Natural killer cell treated with Interleukin-12 subunit alpha and Interleukin-12 subunit beta and Interleukin-15 and Interleukin-18, amount 100 ng/mL, for 72 hours (primary cell): ENCODE measurements at places on chromosomes 13 and 19.

GRCh38 chr19:50042363-50043024 is 16.7 kb downstream of the ZNF473 start:
- DNase-seq = no peak

GRCh38 chr13:48738311-48738710 is 84.6 kb downstream of the CYSLTR2 start:
- DNase-seq = no peak

- DNase-seq = no peak
Measured at GRCh38 chr13:85216576-85216975, 582.6 kb downstream of the SLITRK6 start.

- DNase-seq = no peak
Measured at GRCh38 chr13:44435919-44436510, 62.4 kb downstream of the SERP2 start.

GRCh38 chr13:41271456-41272285 is 8.3 kb upstream of the MTRF1 start:
- no peak for DNase-seq

DNA sequence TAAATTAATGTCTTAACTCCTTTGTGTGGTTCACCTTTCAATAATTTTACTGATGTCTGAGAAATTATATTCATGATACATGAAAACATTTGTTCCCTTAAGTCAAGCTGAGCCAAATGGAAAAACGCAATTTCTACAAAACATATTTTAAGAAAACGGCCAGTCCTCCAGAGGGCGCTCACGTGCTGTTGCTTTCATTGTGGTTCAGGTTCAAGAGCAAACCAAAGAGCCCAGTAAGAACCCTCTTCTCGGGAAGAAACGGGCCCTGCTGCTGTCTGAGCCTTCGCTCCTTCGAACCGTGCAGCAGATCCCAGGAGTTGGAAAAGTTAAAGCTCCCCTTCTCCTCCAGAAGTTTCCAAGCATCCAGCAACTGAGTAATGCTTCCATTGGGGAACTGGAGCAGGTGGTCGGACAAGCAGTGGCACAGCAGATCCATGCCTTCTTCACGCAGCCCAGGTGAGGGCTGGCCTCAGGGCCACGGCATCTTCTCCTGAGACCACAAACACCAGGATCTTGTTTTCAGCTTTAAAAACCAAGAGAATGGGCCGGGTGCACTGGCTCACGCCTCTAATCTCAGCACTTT is 4.3 kb downstream of the FAAP24 start:
- no peak for DNase-seq

DNA sequence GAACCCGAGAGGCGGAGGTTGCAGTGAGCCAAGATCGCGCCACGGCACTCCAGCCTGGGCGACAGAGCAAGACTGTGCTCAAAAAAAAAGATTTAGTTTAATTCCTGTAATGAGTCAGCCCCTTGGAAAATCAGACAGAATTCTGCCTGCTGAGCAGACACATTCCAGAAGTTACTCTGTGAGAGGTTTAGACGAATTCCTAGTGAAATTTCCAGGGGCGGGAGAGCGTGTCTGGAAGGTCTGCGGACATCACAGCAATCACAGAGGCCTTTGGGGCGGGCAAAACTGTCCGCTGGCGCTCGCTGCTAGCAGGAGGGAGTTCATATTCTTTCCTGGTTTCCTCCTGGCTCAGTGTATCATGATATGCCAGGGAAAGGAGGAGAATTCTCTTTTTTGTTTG is 17.5 kb downstream of the MISP start:
- no peak for DNase-seq

GRCh38 chr19:50768277-50768676 is 2.0 kb upstream of the GPR32 start:
- no peak for DNase-seq

GRCh38 chr19:45779231-45780145 is 2.8 kb downstream of the DMPK start:
- peak; percentile 83 for DNase-seq

DNA sequence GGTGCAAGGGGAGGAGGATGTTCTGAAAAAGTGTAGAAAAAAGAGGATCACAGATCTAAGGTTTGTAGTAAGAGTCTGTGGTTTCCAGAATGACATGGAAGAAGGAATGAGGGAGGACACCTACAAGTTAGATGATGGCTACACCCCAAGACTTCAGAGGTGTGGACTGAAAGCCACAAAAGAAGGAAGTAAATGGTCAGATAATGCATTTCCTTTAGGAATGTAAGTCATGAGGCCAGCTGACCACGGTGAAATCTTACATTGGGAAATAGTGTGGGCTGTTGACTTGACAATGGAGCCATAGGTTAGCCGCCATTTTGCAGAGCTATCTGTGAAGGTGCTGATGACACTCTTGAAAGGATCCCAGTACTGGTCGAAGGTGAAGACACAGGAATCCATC is 25.3 kb upstream of the FBXO27 start:
- no peak for DNase-seq

GRCh38 chr13:52033039-52033438 is 8.5 kb downstream of the UTP14C start:
- DNase-seq = no peak

- DNase-seq = no peak
Measured at GRCh38 chr13:35208587-35208986, 266.5 kb downstream of the NBEA start.

DNA sequence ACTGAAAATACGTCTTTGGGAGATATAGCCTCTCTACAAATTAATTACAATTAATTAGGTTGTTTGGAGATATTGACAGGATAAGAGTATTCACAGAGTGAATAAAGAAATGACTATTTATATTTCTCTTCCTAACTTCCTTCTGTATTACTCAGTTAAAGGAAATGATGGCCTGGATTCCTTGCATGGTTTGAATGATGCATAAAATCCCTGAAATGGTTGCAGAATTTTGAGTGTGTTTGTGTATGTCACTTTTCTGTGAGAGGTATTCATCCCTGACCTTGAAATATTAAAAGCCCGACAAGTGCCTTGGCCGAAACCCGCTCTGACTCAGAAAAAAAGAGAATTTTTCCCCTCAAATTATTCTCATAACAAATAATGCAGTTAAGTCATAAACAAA is 90.0 kb downstream of the PDS5B start:
- DNase-seq = no peak

GRCh38 chr19:35539314-35539713 is 6.1 kb downstream of the GAPDHS start:
- no peak for DNase-seq

DNA sequence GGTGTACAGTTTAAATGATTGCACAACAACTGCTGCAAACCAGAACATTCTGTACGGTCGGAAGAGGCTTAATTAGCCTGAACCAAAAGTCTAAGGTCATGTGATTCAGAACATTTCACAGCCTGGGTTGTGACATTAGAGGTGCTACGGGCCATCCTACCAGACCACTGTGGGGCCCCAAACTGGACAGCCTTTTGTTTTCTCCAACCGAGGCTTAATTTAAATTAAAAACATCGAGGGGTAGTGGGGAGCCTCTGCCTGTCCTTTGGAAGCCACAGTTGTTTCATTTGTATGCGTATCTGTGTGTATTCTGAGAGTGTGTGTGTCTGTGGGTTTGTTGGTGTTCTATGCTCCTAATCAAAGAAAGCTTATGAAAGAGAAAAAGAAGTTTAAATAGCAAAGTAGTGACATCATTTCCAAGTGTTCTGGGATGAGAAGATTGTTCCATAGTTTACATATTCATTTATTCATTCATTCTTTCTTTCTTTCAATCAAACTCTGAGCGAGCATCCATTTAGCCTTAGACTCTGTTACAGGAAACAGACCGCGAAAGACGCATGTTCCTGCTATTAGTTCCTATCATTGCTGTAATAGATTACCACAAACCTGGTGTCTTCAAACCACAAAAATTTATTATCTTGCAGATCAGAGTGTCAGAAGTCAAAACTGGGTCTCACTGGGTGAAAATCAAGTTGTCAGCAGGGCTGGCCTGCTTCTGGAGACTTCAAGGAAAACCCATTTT is 444.8 kb downstream of the FOXO1 start:
- DNase-seq = no peak

DNA sequence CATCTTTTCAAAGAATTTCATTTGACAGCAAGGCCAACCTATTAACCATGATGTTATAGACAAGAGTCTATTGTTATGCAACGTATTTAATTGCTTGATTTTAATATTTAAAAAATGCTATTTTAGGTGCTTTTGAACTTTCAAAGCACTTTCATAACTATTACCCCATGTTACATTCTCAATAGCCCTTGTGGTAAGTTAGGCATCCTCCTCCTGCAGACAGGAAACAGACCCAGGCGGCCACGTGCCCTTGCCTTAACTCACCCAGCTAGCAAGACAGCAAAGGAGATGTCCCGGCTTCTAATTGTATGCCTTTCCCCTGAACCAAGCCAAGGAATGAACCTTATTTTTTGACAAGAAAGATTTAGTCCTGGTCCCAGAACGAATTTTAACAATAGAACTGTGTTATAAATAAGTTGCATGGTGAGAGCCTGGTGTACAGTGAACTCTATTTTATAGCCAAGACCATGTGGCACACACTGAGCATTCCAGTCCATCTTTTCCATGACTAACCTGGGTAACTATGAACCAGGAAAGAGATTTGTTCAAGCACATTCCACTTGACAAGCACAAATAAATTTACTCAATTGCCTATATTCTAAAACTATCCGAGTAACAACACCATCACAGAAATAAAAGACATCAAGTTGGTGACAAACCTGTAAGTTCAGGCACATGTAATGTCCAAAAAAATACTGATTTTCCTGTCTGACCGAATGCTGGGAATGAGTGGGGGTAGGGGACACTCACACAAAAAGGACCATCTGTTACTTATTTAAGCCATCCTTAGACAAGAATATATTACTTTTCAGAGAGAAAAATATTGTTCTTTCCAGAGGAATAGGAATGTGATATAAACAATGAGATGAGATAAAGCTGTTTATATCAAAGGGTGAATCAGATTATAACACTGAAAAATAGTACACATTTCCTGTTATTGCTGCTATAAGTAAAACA is 163.0 kb downstream of the EFNB2 start:
- no peak for DNase-seq

DNA sequence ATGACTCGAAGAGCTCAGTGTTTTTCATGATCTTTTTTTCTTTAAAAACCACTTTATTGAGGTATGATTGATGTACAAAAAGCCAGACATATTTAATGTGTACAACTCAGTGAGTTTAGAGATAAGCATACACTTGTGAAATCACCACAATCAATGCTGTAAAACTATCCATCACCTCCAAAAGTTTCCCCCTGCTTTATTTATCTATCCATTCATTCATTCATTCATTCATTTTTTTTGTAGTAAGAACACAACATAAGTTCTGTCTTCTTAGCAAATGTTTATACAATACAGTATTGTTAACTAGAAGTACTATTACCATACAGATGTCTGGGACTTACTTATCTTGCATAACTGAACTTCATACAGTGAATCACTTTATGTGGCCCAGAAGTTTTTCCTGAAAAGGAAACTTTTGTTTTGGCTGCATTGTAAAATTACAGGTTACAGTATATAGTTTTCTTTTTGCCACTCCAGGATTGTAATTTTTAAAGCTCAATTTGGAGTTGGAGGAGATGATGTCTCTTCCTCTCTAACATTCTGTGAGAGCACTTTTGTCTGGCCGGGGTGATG is 6.7 kb downstream of the RAP2A start:
- no peak for DNase-seq

GRCh38 chr13:98775844-98776598 is 23.5 kb upstream of the SLC15A1 start:
- DNase-seq = no peak

DNA sequence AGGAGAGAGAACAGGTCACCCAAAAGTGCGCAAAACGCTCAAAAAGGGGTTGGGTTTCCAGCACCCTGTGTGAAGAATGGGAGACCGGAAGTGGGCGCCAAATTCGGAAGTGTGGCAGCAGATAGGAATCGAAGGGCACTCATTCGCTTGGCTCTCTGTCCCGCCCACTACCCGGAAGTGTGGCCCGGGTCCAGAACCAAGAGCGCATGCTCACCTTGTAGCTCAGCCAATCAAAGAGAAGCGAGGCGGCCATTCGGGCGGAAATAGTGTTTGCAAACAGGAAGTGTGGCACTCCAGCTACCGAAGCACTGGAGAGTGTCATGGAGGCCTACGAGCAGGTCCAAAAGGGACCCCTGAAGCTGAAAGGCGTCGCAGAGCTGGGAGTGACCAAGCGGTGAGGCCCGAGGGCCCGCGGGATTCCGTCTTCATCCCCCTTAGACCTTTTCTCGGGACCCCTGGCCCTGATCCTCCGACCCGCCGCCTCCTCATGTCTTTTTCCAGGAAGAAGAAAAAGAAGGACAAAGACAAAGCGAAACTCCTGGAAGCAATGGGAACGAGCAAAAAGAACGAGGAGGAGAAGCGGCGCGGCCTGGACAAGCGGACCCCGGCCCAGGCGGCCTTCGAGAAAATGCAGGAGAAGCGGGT is at the start of gene FAM32A:
Gene FAM32A (plus strand): TSS at position 288 of the 645 bp plus-strand sequence. CDS start 33 bp downstream, at position 321.
- DNase-seq = peak; percentile 99

DNA sequence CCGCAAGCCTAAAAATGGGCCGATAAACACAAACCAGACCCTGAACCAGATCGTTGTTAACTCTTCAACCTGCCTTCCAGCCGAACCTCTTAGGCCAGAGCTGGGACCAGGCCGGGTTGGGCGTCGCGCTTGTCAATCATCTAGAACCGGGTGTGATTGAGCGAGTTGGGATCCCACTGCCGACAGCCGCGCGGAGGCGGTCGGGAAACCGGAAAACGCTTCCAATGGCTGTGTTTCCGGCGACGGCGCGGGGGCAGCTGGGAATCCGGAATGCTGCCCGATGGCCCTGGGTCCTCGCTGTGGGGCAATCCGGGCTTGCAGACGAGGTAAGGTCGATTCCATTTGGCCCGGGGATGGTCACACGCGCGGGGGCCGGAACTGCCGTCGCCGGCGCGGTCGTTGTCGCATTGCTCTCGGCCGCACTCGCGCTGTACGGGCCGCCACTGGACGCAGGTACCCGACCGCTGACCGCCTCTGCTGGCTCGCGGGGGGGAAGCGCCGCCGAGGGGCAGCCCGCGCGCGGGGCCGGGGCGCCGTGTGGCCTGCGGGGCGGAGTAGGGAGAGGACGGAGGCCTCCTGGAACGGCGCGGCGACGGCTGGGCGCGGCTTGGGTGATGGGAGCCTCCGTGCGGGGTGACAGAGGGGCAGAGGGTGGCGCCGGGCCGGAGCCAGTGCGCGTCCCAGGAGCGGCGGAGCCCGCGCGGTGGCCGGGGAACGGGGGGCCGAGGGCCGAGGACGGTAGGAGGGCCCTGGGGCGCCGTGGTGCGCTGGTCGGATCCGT is at the start of gene NAXD:
Gene NAXD (plus strand): TSS at position 224 of the 781 bp plus-strand sequence. CDS start 57 bp downstream, at position 281.
- DNase-seq = peak; percentile 84

- no peak for DNase-seq
Measured at GRCh38 chr19:30172613-30173242, 199.5 kb upstream of the ZNF536 start.

- no peak for DNase-seq
Measured at GRCh38 chr13:20093951-20094350, 66.9 kb downstream of the GJA3 start.

GRCh38 chr13:75556961-75557360 is 7.4 kb downstream of the UCHL3 start:
- DNase-seq = no peak
